ENCODE measurements at places on chromosomes 16 and 17. TPM values are rescaled to one million over a fixed set of nuclear protein-coding genes. Genes with fewer than 3 reads are reported as not detected.

The ZNF205 gene
- not detected for total RNA-seq

The TMEM235 gene
- total RNA-seq = not detected

The OR3A2 gene
- 0.56 TPM for total RNA-seq

The GAS2L2 gene
- total RNA-seq = 0.49 TPM

The CMTM2 gene
- total RNA-seq = 0.58 TPM

The MAP3K14 gene
- total RNA-seq = 31.9 TPM
